A172 (cell line): ENCODE measurements at places on chromosomes 2 and 18. TPM values are rescaled to one million over a fixed set of nuclear protein-coding genes. Genes with fewer than 3 reads are reported as not detected.

The RABL2A gene
- total RNA-seq = 7.0 and 14.4 TPM in 2 replicates

DNA sequence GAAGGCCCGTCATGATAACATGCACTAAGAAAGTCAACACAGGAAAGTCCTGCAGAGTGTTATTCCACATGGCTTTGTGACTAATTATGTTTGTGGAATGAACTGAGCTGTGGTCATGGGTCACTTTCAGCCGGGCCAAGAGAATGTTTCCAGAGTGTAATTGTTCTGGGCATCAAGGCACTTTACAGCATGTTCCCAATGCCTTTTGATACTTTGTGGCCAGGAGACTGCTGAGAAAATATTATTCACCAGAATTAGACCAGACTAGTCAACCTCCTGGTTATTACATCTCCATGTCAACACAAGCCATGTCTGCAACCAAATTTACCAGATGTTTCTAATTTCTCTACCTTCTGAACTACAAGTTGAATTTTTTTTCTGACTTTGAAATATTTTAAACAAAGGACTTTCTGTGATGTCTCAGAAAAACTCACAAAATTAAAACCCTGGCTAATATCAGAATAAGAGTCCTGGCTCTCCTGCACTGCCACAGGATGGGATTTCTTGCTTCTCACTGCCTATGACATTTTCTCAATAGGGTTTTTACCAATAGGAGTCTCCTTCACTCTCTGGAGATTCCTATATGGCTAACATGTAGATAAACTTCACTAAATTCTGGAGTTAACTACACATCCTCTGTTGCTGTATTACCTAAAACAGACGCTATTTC, 90.6 kb upstream of the WDR75 start:
- peak; percentile 65 for DNase-seq

- no peak for DNase-seq
Observed at GRCh38 chr2:69957965-69958364, 3.5 kb downstream of the ASPRV1 start.

DNA sequence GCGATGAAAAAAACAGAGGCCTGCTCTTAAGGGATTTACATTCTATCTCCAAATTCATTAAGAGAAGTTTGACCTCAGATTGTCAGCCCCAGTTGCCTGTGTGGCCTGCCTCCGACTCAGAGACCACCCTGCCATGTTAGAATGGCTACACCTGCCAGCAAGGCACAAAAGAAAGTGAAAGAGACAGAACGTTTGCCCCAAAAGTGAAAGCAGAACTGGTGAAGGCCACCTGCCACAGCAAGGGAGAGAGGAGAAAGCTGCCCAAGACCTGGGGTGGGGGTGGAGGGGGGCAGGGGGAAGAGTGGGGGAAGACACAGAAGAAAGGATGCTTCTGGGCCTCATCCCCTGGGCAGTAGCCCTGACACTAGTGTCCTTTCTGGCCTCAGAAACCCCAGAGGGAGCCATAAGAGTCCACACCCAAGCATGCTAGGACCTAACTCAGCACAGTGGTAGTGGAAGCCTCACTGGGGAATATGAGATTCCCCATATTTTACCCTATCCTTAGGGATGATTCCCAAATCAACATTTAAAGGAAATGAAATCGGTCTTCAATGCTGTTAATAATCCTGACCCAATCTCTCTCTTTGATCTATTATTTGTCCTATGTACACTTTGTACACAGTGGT, 389.7 kb downstream of the TXNL1 start:
- DNase-seq = no peak

The DNAJC5G gene
- not detected in 2 replicates for total RNA-seq

The BCL11A gene
- not detected in 2 replicates for total RNA-seq

The CNGA3 gene
- total RNA-seq = not detected in 2 replicates

GRCh38 chr2:176560296-176560695, 291.1 kb downstream of the MTX2 start:
- DNase-seq = no peak

DNA sequence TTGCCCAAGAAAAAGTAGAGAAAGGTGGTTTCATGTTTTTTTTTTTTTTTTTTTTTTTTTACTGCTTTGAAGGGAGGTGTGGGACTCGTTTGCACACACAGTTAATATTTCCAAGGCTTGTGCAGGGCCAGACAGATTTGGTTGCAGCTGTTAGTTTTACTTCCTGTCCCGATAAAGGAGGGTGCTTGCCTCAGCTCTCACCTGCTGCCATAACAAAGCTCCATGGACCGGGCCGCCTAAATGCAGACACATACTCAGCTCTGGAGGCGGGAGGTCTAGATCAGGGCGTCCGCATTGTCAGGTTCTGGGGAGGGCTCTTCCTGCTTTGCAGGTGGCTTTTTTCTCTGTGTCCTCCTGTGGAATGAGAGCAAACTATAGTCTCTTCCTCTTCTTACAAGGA, 69.9 kb downstream of the ODC1 start:
- DNase-seq = no peak

DNA sequence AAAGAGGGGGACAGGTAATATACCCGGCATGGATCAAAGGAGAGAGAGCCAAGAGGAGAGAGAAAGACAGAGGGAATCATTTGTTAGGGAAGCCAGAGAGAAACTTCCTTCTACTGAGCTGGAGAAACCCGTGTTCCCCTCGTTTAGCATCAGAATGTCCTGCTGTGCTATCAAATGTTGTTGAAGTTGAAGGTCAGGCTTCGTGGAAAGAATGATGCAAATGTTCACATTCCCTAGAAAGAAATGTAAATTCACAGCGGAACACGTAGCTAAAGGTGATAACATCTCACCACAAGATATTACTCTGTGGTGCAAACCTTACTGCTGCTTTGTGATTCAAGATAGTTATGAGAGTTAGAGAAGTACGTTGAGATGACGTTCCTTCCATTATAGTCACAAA, 258.1 kb downstream of the LNPK start:
- DNase-seq = no peak

DNA sequence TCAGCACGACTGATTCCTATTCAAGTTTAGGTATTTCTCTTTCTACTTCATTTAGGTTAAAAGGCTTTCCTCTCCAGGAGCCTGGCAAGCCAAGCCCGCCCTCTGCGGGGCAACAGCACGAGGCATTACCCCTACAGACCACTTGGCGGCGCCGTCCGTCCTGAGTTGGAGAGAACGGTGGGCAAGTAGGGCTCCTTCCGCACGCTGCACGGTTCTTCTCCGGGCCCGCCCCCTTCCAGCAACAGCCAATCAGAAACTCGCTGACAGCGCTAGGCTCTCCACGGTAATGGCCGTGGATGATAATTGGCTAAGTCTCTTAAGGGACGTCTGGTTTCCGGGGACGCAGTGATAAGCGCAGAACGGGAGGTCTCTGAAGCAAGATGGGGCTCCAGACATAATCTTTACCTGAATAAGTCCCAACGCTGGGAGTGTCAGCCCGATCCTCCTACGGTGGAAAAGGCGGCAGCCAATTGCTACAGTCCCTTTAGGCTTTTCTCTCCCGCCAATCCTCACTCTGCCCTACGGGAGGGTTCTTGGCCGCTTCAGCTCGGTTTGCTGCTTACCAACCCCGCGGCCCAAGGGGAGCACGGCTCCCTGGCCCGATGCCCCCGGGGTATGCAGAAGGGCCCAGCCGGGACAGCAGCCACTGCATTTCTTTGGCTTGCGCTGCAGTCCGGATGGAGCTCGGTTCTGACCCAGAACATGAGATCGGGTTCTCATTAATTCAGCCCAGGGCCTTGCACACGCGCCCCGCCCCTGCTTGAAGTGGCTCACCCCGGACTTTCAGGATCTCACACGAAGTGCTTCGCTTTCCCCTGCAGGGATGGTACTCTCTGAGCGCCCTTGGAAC, 206.9 kb upstream of the PKDCC start:
- DNase-seq = peak; percentile 96

DNA sequence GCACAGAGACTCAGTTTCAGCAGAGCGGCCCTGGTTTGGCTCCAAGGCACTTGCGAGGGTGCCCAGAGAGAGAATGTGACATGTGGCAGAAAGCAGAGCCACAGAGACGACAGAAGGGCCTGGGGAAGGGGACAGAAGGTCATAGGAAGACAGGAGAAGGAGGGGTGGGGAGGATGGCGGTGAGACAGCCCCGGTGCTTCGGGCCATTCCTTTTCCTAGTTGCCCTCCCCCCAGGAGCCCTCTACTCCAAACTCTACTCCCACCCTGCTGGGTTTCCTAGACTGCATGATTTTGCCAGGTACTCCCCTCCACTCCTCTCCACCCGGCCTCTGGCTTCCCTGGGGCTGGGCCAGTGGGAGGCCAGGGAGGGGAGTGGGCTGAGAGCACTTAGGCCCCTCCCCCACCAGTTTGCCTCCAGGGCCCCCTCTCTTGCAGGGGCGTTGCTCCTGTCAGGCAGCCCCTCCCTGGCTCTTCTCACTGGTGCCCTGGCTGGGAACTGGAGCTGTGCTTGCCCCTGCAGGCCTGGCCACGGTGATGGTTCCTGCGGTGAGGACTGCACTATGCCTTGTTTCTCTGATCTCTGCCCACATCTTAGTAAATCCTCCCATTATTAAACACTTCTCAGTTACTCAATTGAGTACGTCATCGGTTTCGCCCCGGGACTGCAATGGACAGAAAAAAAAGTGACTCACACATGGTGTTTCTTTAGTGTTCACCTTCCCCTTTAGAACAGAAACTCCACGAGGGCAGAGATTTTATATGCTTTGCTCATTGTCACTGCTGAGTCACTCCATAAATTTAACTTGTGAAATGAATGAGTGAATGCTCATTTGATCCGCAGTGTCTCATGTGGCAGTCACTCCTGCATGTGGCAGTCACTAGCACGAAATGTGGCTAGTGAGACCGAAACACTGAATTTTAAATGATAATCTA, 58.7 kb upstream of the SP3 start:
- no peak for DNase-seq

GRCh38 chr2:24332791-24333540, 27.4 kb downstream of the ITSN2 start:
- no peak for DNase-seq

DNA sequence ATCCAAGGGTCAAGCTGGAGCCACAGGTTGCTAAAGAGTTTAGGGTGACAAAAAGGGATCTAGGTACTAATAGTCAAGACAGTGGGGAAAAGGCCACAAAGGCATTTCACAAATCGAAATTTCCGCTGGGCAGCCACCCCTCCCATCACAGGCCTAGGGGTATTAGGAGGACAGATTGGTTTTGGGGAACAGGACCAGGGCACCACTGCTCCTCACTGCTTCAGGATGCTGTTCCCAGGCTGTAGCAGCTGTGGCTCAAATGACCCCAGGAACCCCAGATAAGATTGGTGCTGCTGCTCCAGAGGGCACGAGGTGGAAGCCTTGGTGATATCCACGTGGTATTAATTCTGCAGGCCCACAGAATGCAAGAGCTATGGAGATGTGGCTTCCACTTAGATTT, 22.7 kb downstream of the KLHL23 start:
- no peak for DNase-seq

DNA sequence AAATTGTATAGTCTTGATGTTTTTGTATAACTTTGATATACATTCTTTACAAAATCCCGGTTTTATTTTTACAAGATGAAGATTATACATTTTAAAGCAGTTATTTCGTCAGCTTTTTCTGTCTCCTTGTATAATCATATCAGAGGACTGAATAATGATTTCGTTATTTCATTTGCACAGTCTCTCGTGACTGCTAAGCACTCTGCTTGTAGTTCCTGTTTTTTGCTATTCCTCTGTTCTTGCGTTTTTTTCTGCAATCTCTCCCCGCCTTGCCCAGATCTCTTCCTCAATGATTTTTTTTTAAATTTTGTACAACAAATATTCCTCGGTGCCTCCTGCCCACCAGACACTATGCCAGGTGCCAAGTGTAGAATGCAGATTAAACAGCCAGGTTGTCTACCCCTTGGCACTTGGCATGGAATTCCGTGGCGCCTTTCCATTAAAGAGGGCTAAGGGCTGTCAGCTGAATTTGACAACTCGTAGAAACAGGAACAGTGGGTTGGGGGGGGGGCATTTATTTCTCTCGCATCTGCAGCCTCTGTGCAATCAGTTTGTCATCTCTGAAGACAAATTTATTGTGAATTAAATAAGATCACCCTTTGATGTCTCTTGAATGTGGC, 69.6 kb downstream of the KLHL29 start:
- DNase-seq = no peak

The GPR155 gene
- 0.90 and 2.4 TPM in 2 replicates for total RNA-seq

DNA sequence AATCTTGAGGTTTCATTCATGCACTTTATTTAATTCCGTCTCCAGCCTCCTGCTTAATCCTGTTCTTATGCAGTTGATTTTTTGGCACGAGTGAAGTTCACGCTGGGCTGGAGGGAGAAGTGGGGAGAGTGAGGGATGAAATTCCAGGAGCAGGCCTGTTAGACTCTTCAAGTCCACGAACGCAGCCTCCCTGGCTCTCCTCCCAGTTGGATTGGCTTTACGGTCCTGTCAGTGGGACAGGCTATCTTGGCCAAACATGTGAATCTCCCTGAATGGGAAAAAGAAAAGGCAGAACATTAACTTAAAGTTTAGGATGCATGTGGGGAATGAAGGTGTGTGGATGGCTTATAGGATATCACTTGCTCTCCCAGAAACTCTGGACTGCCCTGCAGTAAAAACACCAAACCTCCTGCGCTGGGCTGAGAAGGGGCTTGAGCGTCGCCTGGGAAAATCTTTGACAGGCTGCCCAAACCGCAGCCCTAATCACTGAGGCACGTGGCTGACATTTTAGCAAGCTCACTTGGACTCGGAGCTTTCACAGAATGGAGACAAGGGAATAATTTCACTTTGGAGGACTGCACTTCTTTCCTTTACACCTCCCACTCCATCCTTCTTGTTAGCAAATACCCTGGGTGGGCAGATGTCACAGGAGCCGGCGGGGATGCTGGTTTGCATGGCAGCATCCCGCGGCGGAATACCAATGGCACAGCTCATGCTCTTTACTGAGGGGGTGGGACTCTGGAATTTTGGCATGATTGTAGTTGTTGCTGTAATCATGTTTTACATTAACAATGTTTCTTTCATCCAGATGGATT, 93.9 kb downstream of the ACKR3 start:
- DNase-seq = peak; percentile 76

GRCh38 chr2:241901018-241901380, 31.5 kb downstream of the RTP5 start:
- DNase-seq = no peak

The SERPINB4 gene
- total RNA-seq = not detected in 2 replicates

- no peak for DNase-seq
Observed at GRCh38 chr18:44231936-44232335, 448.8 kb upstream of the SETBP1 start.

The GDF7 gene
- 0.10 and 0.24 TPM in 2 replicates for total RNA-seq

- no peak for DNase-seq
Observed at GRCh38 chr2:16277117-16277516, 336.8 kb downstream of the MYCN start.

The CGREF1 gene
- total RNA-seq = 0.17 and 0.40 TPM in 2 replicates

DNA sequence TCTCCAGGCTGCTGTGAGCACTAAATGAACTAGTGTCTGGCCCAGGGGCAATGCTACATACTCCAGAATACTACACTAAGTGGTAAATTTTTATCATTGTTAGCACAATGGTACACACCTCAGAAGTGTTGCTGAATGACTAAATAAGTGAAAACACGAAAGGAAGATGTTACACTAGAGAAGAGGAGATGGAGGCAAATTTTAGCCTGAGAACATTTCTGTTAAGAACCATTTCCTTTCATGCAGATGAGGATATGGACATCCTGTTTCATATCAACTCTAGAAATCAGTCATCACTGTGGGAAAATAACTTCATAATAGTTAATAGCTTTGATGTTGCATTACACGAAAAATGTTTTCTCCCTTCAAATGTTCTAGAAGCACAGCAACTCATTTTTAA, 117.6 kb upstream of the STK17B start:
- DNase-seq = no peak

GRCh38 chr2:17763641-17764333, 9.8 kb downstream of the GEN1 start:
- no peak for DNase-seq

The NT5C1B gene
- total RNA-seq = not detected in 2 replicates

The RNASEH1 gene
- total RNA-seq = 55.3 and 61.6 TPM in 2 replicates
